Fibroblast of villous mesenchyme (primary cell): ENCODE measurements at places on chromosomes 3 and 15. TPM values are rescaled to one million over a fixed set of nuclear protein-coding genes. Genes with fewer than 3 reads are reported as not detected.

DNA sequence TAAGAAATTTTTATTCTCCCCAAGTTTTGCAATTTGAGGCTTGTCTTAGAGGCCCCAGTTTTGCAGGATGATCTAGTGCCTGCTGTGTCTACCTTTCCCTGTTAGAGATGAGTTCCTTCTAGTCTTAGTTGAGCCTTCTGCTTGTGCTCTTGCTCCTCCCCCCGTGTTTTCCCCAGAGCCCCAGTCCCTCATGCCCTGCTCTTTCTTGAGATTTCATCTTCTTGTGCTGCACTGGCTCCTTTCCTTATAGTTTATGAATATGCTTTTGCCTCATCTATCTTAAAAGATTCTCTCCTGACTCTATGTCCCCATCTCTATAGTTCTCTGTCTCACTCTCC is 4.7 kb downstream of the GAP43 start:
- no peak for DNase-seq

DNA sequence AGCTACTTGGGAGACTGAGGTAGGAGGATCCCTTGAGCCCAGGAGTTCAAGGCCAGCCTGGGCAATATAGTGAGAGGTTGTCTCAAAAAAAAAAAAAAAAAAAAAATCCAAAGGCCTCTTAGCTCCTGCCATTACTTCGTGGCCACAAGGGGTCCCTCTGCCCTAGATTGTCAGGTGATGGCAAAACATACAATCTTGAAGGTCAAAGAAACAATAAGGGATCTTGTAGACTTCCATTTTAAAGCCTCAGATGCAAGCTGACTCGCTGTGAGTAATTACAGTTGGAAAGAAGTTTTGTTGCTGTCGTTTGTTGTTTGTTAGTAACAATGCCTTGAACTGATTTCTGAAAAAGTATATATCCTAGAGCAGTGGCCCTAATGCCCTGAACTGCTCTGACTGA is 55.9 kb upstream of the PLCL2 start:
- DNase-seq: peak; percentile 49

GRCh38 chr3:127053979-127054378 is 71.1 kb downstream of the PLXNA1 start:
- no peak for DNase-seq

Gene PIF1
- 9.7 and 11.2 TPM in 2 replicates for total RNA-seq

- DNase-seq: peak; percentile 8
These were observed 730 bp downstream of the ZKSCAN7 start for GRCh38 chr3:44555723-44556122.

GRCh38 chr3:11407644-11408043 is 135.4 kb downstream of the ATG7 start:
- DNase-seq: no peak

Gene SEMA6D
- 3.0 and 17.4 TPM in 2 replicates for total RNA-seq

GRCh38 chr15:87340370-87340769 is 916.2 kb downstream of the NTRK3 start:
- no peak for DNase-seq

Gene TGFBR2
- 34.8 and 37.1 TPM in 2 replicates for total RNA-seq

DNA sequence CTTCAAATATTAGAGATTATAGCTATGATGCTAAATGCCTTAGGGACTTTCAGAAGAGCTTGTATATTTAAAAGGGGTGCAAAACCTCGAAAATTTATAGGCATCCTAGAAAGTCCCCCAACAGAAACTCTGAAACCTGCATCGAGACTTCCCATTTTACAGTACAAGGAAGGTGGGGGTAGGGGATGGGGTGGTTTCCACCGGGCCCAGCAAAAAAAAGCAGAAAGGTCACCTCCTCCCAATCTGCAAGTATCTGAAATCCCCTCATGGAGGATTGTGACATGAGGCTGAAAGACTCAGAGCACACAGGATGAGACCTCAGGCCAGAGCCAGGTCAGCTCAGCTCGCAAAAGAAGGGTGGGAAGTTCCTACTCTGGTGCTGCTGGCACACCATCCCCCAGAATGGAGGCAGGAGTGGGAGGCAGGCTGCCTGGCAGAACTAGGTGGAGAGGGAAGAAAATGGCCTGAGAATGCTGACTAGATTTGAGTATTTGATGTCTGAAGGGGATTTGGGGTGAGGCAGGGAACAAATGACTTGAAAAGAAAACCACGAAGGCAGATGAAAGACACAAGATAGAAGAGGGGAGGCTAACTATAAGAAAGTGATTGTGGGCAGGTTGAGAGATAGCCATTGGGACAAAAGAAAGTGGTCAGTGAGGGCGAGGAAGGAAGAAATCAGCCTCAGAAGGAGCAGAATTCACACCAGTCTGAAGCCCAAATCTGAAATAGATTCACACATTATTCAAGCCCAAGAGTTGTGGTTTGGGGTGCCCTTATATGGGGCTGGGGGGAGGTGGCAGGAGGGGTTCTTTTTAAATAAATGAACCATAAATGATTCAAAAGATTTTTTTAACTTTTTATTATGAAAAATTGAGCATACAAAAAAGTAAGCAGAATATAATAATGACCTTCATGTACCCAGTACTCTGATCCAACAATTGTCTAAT is 22.5 kb upstream of the TSC22D2 start:
- no peak for DNase-seq

DNA sequence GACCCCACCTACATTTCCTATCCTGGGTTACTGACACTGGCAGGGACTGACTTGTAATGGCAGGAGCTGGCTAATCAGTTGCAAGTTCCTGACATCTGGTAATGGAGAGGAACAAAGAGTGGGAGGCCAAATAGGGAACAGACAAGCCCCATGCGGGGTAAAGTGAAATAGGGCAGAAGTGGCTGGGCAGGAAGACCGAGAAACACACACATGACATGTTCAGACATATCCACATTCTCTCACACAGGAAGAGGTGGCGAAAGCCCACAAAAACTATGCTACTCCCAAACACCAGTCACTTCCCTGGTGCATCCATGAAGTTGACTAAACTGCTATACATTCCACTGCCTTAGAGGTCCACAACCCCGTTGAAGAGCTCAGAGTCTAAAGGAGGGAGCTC is 394.1 kb upstream of the TBL1XR1 start:
- DNase-seq: no peak

Gene ENTPD3
- total RNA-seq: under 0.01 TPM in 1 of 2 replicates, not detected in the other

DNA sequence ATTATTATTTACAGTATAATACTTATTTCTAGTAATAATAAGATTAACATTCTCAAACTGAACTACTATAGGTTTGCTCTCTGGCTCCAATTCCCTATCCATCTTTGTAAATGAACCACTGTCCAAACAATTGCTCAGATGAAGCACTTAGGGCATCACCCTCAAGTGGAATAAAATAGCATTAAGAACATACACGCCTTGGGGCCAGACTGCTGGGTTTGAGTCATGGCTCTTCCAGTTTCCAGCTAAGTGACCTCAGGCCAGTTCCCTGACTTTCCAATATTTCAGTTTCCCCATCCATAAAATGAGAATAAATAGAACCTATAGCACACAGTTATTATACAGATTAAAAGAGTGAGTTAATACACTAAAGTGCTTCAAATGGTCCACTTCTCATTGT is 507.2 kb downstream of the MAGI1 start:
- DNase-seq: no peak

DNA sequence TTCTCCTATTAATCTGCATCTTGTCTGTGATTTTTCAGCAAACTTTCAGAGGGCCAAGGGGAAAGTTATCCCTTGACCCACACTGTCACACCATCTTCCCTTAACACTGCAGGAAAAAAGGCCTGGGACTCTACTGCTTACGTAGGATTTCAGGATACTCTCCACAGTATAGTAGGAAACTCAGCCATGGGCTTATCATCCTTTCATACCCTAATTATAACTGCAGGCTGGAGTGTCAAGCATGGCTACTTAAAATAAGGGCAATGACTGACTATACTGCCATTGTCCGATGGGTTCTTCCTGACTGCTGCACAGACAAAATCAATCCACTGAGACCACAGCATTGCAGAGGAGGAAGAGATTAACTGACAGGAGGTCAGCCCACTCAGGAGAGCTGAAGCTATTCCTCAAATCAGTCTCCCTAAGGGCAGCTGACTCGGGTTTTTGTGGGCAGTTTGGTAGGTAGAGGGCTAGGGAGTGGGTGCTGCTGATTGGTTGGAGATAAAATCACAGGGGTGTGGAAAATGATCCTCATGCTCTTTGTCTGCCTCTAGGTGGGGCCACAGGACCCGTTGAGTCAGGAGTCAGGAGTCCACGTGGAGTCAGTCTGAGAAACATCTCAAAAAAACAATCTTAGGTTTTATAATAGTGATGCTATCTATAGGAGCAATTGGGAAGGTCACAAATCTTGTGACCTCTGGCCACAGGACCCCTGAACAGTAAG is 118.2 kb upstream of the STRIT1 start:
- no peak for DNase-seq

DNA sequence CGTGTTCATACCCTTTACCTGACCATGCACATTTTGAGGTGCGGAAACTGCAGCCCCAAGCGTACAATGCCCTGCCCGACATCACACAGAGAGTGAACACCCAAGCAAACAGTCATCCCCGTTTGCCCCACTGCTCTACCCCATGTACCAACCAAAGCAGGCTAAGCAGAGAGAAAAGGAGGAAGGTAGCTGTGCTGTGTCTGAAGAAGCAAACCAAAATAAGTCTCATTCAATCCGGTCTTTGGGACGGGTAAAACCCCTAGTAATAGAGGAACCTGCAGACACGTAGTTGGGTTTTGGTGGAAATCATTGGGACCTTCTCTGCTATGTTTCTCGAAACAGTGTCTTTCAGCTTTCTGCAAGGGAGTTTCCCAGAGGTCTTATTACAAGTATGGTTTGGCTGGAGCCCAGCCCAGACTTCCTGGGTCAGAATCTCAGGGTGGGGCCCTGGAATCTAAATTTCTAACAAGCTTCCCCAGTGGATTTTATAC is 164.6 kb upstream of the HES1 start:
- peak; percentile 83 for DNase-seq

- DNase-seq: no peak
These were observed 375.9 kb downstream of the RSL24D1 start for GRCh38 chr15:54820811-54821210.

DNA sequence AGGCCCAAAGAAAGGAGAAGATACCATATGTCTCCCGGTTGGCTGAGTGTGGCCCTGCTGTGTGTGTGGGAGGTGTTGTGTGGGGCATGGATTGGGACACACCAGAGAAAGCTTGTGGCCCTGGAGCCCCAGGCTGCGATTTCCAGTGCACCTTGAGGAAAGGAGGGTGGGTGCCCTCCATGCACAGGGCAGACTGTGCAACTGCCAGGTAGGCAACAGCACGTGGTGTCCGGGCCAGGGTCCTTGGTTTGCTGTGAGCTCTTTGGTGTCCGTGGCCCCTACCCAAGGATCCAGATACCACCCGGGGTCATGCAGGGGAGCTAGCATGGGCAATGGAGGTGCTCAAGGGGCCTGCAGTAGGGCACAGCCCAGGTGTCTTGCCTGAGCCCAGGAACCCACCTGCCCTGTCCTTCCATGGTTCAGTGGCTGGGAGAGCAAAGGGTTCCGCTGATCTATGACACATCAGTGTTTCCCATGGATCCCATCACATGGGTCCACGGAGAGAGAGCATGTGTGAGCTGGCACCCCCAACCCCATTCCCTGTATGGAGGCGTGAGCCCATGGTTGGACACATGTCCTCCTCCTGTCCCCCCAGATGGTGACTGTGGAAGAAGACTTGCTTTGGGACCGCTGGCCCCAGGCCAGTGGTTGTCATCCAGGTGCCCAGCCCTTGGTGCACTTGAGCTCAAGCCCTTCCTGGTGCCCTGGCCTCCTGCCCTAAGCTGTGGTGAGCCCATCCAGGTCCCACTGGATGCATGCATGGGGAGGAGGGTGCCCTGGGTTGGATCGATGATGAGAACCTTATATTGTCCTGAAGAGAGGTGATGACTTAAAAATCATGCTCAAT is 223.4 kb downstream of the SNRPN start:
- no peak for DNase-seq

DNA sequence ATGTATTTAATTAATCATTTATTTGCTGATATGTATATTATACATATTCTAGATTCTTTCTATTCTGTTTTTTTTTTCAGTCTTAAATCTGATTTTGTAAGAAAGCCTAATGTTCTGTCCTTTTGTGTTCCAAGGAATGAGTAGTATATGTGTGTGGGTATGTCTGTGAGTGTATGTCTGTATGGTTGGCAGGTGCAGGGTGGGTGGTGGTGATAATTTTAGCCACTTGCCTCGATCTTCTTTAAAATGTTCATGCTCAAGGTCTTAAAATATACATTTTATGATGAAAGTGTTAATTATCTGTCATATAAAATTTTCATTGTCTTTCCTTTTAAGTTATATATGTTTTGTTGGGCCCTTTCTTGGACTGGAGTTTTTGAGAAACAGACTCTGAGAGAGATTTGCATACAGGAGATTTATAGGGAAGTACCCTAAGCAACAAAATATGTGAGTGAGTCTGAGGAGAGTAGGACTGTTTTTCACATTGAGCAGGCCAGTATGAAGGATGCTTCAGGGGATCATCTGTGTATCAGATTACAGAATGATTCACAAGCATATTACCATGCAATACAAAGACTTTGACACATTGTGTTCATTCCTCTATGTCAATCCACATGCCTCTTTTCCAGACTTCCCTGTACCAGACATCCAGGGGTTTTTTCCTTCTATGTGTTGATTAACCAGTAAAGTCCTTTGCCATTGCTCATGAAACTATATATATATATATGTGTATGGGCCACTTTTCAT is 211.0 kb upstream of the DPPA4 start:
- no peak for DNase-seq

Gene CA12
- total RNA-seq: 8.1 and 15.1 TPM in 2 replicates

- no peak for DNase-seq
These were observed 126.3 kb upstream of the ZNF385D start for GRCh38 chr3:21877214-21877754.

Gene TM2D3
- total RNA-seq: 36.7 and 48.4 TPM in 2 replicates

- DNase-seq: no peak
These were observed 42.2 kb upstream of the PRR23E start for GRCh38 chr3:127150513-127151250.

- no peak for DNase-seq
These were observed 6.0 kb downstream of the APOD start for GRCh38 chr3:195577645-195578177.

DNA sequence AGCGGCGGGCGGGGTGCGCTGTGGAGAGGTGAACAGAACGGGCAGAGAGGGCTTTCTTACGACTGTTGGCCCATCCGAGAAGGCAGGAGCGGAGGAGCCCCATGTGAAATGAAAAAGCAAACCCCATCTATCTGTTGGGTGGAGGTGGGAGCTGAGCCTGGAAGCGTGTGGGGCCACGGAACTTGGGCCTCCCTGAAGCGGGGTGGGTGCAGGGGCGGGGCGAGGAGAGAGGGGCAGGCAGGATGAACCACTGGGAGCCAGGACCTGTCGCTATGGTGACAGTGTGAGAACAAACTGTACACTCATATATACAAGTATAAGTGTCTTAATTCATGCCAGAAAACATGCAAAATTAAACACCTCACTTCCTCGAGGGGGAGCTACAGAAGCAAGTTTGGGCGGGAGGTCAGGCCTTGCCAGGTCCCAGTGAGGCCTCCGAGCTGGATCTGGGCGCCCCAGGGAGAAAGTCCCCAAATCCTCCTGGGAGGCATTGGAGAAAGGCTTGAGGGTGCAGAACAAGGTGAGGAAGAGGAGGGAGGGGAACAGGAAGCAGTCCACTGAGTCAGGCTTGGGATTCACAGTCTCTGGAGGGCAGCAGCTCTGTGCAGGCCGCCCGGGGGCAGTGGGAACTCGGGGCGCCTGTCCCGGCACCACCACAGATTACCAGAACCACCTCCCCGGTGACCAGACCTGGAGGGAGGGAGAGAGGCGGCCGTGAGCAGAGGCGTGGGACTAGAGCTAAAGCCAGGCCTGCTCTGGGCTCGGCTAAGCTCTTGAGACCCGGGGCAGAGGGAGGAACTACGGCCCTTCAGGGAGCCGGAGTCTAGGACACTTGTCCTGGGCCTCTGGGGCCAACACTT is 34.8 kb downstream of the RBPMS2 start:
- DNase-seq: peak; percentile 81

Gene KLHL6
- not detected in 2 replicates for total RNA-seq

- DNase-seq: peak; percentile 66
These were observed 43.2 kb upstream of the CMSS1 start for GRCh38 chr3:99774467-99774866.
